ENCODE measurements at places on chromosomes 12 and 14.

- DNase-seq, result peak; percentile 44
These were observed 122.8 kb downstream of the TTC7B start for GRCh38 chr14:90693413-90693812.

DNA sequence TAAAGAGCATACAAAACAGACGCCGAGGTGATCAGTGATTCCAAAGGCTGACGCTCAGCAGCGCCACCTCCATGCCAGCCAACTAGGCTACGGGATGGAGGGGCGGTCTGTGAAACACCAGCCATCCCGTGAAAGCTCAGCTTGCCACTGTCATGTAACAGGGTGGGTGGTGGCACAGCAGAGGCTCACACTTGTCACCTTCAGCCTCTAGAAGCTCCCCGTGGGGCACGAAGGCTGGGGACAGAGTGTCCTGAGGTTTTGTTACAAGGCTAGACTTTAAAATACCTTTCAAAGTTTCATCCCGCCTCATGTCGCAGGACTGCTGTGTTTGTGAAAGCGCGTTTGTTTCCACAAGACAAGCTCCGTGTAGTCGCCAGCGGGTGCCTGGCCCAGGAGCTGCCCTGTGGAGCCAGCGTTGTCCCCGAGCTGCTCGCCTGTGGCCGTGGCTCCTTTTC is 20.7 kb downstream of the XRCC3 start:
- DNase-seq, result no peak

DNA sequence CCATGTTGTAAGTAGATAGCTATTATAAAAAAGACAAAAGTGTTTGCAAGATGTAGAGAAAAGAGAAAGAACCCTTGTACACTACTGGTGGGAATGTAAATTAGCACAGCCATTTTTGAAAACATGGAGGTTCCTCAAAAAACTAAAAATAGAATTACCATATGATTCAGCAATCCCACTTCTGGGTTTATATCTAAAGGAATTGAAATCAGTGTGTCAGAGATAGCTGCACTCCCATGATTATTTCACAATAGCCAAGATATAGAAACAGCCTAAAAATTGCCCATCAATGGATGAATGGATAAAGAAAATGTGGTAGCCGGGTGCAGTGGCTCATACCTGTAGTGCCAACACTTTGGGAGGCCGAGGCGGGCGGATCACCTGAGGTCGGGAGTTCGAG is 9.2 kb downstream of the PSMC6 start:
- DNase-seq, result no peak

DNA sequence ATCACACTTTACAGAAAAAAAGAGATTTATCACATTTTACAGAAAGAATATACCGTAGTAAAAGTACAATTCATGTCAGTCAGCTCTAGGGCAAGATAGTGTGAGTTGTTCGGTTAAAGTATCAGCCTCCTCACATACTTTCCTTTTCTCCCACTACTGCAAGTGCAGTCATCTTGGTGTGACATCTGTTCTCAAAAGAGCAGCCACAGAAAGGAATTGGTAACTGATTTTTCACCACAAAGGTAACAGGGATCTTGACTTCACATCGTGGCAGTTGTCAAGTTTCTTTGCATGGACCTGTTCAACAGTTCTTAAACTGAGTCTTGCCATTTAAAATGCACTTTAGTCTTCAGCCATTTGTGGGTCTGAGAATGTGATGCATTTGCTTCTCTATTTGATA is 5.0 kb upstream of the E2F7 start:
- DNase-seq, result no peak

Measured in NCI-H510A (cell line).